ENCODE measurements at places on chromosomes 12 and 14. TPM values are rescaled to one million over a fixed set of nuclear protein-coding genes. Genes with fewer than 3 reads are reported as not detected.

TMEM233 gene
- total RNA-seq, result not detected

CCDC175 gene
- not detected for total RNA-seq

GALNT8 gene
- total RNA-seq, result not detected

CDH24 gene
- 9.0 TPM for total RNA-seq

PTPRR gene
- not detected for total RNA-seq

GRCh38 chr14:102951799-102952198, 29.3 kb downstream of the AMN start:
- no peaks in the 10 kb centered on the region for H3K36me3 ChIP-seq
- no peak overlapping the region for H3K4me3 ChIP-seq
- no peaks in the 10 kb centered on the region for H3K27me3 ChIP-seq
- no peaks in the 10 kb centered on the region for H3K4me1 ChIP-seq
- DNase-seq, result no peak

- peak within 1 kb of the TSS; percentile 85 for H3K27ac ChIP-seq
- DNase-seq, result no peak
- H3K4me1 ChIP-seq, result peaks cover 5% of the 10 kb centered on the region
- H3K4me3 ChIP-seq, result peak within 1 kb of the TSS; percentile 84
Observed at GRCh38 chr14:24093901-24094840, at the start of gene PCK2. TSS of gene PCK2 (plus strand) at chr14:24094311. CDS start at chr14:24094406, 95 bp downstream.

DNA sequence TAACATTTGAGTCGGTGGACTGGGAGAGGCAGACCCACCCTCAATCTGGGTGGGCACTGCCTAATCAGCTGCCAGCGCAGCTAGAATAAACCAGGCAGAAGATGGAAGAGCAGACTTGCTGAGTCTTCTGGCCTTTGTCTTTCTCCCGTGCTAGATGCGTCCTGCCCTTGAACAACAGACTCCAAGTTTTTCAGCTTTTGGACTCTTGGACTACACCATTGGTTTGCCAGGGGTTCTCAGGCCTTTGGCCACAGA, 27.2 kb upstream of the DNM1L start:
- H3K36me3 ChIP-seq, result no peaks in the 10 kb centered on the region
- no peak for DNase-seq
- H3K27ac ChIP-seq, result no peak overlapping the region
- no peak overlapping the region for H3K4me3 ChIP-seq

DNA sequence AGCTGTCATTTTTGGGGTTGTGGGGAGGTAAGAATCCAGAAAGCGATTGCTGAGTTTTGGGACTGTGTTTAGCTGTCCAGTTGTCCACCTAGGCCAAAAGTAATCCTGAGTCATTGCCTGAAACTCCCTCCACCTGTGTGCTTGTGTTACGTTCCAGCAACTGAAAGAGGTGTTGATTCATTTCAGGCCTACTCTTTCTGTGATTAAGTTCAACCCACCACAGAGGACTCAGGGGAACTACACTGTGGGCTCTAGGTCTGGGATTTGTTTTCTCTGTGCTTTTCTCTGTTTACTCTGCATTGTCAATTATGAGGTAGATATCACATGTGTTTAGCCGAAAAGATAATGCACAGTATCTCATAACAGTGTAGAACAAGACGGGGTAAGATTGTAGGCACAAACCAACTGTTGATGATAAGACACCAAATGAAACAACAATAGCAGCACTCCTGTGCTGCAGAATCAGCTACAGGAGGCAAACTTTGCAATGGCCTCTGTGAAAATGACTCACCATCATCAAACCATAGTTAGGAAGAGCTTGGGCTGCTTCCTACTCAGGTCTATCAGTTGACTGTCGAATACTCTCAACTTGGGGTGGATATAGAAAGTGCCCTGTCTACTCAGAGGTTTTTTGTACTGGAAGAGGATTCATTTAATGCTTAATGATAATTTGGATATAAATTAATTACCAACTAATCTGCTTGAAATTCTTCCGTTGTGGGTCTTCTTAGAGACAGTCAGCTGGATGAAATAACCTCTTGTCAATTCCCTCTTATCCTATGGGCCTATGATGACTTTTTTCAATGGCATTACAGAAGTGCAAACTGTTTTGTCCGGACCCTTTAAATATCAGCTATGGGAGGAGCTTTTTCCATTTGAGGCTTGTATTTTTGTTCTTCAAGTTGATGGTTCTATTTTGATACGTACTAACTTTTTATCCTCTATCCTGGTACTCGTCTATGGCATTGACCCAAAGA, 385.9 kb downstream of the BMP4 start:
- H3K36me3 ChIP-seq, result no peaks in the 10 kb centered on the region
- H3K27ac ChIP-seq, result no peak overlapping the region
- H3K4me1 ChIP-seq, result no peaks in the 10 kb centered on the region
- no peak overlapping the region for H3K4me3 ChIP-seq
- H3K27me3 ChIP-seq, result no peaks in the 10 kb centered on the region

DNA sequence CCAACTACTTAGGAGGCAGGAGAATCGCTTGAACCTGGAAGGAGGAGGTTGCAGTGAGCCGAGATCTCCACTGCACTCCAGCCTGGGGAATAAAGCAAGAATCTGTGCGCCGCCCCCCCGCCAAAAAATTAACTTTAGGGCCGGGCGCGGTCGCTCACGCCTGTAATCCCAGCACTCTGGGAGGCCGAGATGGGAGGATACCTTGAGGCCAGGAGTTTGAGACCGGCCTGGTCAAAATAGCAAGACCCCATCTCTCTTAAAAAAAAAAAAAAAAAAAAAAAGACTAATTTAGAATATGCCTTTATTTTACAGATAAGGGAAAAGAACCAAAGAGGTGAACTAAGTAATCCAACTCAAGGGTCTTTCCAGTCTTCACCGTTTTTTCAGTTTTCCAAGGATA, 1.2 kb downstream of the KANSL2 start:
- H3K4me1 ChIP-seq, result peaks cover 20% of the 10 kb centered on the region
- peak overlapping the region; percentile 97 for H3K27ac ChIP-seq

DNA sequence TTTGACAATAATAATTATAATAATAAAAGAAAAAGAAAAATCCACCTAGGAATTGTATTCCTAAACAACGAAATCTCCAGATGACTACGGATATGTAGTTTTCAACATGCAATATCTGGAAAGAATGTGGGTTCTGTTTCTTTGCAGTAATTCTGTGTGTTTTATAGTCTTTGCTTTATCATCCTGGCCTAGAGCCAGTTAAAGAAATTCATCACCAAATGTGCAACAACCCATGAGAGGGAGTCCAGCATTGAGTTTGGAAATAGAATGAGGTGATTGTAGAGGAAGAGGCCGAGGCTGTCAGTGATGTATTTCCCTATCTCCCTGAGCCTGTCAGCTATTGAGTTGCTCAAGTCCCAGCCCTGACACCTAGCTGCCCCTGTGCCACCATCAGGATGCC, 200.5 kb upstream of the DCN start:
- no peaks in the 10 kb centered on the region for H3K36me3 ChIP-seq
- no peak overlapping the region for H3K4me3 ChIP-seq
- peaks cover 3% of the 10 kb centered on the region for H3K4me1 ChIP-seq
- H3K27ac ChIP-seq, result no peak overlapping the region
- H3K27me3 ChIP-seq, result 0 out of 2 replicates have a peak, but pooled peaks cover 6% of the 10 kb centered on the region
- DNase-seq, result no peak

DNA sequence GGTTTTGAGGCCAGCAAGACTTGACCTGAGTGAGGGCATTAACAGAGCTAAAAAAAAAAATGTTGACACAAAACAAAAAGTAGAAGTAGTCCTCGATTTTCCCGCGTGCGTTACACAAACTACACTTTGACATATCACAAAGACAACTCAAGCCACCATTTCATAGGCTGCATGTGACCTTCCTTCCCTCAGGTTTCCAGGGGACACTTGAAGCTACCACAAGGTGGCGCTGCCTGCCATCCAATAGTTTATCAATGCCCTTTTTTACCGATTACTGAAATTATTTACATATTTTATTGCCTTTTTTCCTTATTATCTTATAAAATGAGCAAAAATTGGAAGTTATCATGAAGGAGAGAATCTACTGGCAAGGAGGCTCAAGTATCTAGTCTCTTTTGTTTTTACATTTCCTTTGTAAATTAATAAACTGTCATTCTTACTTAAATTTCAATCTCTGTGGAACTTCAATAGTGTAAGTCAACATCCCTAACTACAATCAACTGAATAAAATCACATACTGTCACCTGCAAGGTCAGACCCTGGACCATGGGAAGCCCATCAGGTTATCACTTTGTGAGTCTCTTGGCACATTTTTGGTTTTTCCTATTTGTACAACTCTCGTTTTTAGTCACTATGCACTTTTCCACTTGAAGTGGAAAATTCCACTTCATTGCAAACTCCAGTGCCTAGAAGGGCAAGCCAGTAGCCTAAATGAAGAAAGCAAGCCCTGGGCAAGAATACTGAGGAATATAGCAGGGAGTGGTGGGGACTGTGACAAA, 84.6 kb upstream of the CPSF6 start:
- peaks cover 8% of the 10 kb centered on the region for H3K4me1 ChIP-seq
- H3K36me3 ChIP-seq, result no peaks in the 10 kb centered on the region
- DNase-seq, result peak; percentile 38
- H3K27ac ChIP-seq, result no peak overlapping the region
- no peak overlapping the region for H3K4me3 ChIP-seq
- no peaks in the 10 kb centered on the region for H3K27me3 ChIP-seq

DNA sequence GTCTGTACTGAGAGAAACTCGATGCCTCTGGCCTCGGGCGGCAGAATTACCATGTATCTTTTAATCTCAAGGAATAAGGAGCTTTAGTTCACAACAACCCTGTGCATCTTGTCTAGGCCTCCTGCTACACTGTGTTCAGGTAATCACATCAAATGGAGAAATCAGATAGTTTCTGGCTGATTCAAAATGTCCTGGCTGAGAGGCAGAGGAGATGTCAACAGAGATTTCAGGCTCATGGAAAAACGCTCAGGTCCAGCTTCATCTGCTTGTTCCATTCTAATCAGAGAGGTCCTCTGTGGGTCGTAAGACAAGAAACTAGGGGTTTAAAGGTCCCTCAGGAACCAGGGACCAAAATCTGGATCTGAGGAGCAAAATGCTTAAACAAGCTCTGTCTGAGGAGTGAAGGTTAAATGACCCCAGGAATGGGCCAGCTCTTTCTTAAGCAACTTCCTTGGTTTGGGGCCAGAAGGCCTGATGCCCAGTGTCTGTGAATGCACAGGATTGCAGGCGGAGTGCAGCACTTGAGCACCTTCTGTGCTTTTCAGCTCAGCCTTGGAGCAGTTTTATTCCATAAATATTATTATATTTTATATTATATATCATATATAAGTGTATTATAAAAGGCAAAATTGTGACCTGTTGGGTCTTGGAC, 170.2 kb upstream of the PRICKLE1 start:
- no peak for DNase-seq
- no peaks in the 10 kb centered on the region for H3K36me3 ChIP-seq
- H3K27ac ChIP-seq, result no peak overlapping the region
- no peak overlapping the region for H3K4me3 ChIP-seq

DNA sequence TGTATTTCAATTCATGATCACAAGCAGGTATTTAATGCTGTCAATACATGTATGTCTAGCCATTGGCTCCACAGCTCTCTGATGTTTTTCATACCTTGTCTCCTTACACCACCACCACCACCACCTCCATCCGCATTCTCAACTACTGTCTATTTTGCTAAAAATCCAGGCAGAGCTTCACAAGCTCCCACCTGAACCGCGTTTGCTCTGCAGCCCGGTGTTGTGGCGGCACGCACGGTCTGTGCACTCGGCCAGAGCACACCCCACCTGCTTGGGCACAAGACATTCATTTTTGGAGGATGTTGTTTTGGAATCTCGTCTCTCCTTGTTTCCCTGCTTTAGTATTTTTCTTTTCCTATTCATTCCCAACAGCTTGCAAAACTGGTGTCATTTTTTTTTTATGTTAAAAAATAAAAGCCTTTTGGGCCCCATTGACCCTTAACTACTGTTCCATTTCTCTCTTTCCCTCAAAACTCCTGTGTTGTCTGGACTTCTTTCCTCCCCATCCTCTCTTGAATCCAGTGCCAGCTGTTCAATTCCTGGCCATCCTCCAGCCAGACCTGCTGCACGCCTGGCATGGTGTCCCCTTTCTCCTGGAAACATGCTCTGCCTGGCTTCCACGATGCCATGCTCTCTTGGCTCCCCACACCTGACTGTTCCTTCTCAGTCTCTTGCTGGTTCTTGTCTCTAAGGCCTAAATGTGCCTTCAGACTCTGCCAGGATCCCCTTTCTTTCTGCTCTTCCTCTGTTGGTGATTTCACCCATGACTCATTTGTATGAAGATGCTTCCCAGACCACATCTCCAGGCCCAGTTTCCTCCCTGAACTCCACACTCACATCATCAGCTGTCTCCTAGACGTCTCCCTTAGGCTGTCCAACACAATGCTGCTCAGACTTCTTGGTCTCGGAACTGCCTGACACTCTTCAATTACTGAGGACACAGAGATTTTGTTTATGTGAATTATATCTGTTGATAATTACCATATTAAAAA, 37.9 kb downstream of the PIWIL1 start:
- no peak overlapping the region for H3K4me3 ChIP-seq
- H3K27me3 ChIP-seq, result peaks cover 15% of the 10 kb centered on the region
- no peak for DNase-seq
- no peaks in the 10 kb centered on the region for H3K36me3 ChIP-seq
- no peak overlapping the region for H3K27ac ChIP-seq

GRCh38 chr12:32585680-32586079, 93.4 kb upstream of the DNM1L start:
- no peak for DNase-seq
- no peaks in the 10 kb centered on the region for H3K4me1 ChIP-seq
- no peak overlapping the region for H3K4me3 ChIP-seq
- no peak overlapping the region for H3K27ac ChIP-seq
- no peaks in the 10 kb centered on the region for H3K36me3 ChIP-seq
- no peaks in the 10 kb centered on the region for H3K27me3 ChIP-seq

GRCh38 chr14:103353362-103353761, 19.3 kb downstream of the EIF5 start:
- H3K4me1 ChIP-seq, result no peaks in the 10 kb centered on the region
- H3K27ac ChIP-seq, result no peak overlapping the region
- no peak for DNase-seq

- peaks cover 4% of the 10 kb centered on the region for H3K4me1 ChIP-seq
- H3K36me3 ChIP-seq, result no peaks in the 10 kb centered on the region
- no peaks in the 10 kb centered on the region for H3K27me3 ChIP-seq
- no peak overlapping the region for H3K4me3 ChIP-seq
- DNase-seq, result peak; percentile 52
Observed at GRCh38 chr12:120971299-120972180, 6.8 kb upstream of the HNF1A start.

GRCh38 chr14:95623195-95623594, 63.0 kb upstream of the TCL1B start:
- H3K36me3 ChIP-seq, result no peaks in the 10 kb centered on the region
- H3K4me3 ChIP-seq, result no peak overlapping the region
- no peaks in the 10 kb centered on the region for H3K4me1 ChIP-seq
- no peak overlapping the region for H3K27ac ChIP-seq
- no peaks in the 10 kb centered on the region for H3K27me3 ChIP-seq

- H3K4me3 ChIP-seq, result no peak overlapping the region
- no peak for DNase-seq
- H3K4me1 ChIP-seq, result no peaks in the 10 kb centered on the region
Observed at GRCh38 chr14:61705017-61705416, 9.7 kb downstream of the HIF1A start.

Data from Panc1 (cell line).